Kidney glomerular epithelial cell (primary cell): ENCODE measurements at places on chromosomes 11 and 22.

- no peak for DNase-seq
Measured at GRCh38 chr11:107770551-107770951, 58.7 kb upstream of the SLN start.

- peak; percentile 58 for DNase-seq
Measured at GRCh38 chr22:32803738-32804435, 2.4 kb downstream of the TIMP3 start.

DNA sequence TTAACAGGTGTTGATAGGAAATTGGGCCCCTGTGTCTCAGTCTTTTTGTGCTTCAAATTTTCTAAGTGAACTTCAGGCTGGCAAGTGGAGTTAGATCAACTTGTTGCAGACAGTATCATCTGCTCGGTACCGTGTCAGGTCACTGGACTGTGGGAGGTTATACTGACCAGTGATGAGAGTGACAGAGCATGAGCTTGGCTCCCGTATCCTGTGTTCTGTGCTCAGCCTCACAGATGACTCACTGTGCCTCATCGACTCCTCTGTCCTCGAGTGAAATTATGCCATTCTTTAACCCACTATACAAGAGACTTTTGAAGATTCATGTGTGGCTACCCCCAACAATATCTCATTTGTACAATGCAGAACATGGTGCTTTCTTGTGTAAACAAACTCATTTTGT is 7.9 kb downstream of the GRAP2 start:
- DNase-seq = peak; percentile 20

GRCh38 chr11:110737593-110737992 is 25.4 kb upstream of the ARHGAP20 start:
- no peak for DNase-seq

GRCh38 chr11:10942620-10943019 is 84.8 kb upstream of the ZBED5 start:
- no peak for DNase-seq

DNA sequence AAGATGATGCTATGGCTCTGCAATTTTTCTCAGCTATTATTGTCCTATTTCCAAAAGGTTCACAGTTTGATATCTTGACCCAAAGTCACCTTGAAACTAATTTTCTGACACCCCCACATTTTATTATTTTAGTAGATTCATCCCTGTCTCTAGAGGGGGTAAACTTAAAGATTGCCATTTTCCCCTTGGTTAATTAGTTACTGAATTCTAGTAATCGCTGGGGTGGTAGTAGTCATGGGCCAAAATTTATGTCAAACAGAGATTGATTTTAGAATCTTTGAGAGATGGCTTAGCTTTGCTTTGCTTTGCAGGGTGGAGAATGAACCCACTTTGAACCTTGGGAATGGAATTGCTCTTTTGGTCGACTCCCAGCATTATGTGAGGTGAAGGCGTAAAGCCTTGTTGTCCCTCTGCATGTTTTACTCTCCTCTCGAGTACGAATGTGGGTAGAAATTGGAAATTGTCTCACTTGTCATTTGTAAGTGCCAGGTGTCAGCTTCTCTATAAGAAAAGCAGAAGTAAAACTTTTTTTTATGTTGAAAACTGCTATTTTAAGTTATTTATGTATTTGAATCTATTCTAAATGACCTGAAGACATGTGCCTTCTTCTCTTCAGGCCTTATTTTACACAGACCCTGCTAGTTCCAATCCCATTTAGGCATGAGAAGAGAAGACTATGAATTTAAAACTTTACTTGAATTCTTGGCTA is 42.4 kb upstream of the RCE1 start:
- no peak for DNase-seq

GRCh38 chr22:23000657-23001347 is 69.5 kb upstream of the GNAZ start:
- no peak for DNase-seq

GRCh38 chr11:131033151-131033651 is 116.9 kb upstream of the SNX19 start:
- peak; percentile 85 for DNase-seq

- DNase-seq = no peak
Measured at GRCh38 chr11:33931067-33931466, 39.2 kb upstream of the LMO2 start.

GRCh38 chr11:6427516-6427915 is 8.6 kb upstream of the APBB1 start:
- no peak for DNase-seq

DNA sequence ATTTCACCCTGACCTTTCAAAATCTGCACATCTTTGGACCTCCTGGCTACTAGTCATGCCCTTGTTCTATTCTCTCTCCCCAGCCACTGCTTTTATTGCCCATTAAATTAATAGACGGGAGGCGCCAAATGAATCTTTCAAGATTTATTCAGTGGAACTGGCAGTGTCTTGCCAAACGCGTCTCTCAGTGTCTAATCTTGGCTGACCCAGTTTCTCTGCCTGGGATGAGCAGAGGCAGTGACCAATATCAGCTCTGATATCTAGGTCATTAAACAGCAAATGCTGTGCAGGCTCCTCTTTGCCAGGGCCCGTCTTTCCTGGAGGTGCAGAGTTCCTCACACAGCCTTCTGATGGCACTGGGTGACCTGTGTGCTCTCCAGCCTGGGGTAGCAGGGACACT is 74.0 kb downstream of the TRAF6 start:
- no peak for DNase-seq

GRCh38 chr11:78156127-78156844 is 16.9 kb upstream of the ALG8 start:
- DNase-seq = no peak

GRCh38 chr11:78906566-78906965 is 331.9 kb upstream of the NARS2 start:
- DNase-seq = no peak

DNA sequence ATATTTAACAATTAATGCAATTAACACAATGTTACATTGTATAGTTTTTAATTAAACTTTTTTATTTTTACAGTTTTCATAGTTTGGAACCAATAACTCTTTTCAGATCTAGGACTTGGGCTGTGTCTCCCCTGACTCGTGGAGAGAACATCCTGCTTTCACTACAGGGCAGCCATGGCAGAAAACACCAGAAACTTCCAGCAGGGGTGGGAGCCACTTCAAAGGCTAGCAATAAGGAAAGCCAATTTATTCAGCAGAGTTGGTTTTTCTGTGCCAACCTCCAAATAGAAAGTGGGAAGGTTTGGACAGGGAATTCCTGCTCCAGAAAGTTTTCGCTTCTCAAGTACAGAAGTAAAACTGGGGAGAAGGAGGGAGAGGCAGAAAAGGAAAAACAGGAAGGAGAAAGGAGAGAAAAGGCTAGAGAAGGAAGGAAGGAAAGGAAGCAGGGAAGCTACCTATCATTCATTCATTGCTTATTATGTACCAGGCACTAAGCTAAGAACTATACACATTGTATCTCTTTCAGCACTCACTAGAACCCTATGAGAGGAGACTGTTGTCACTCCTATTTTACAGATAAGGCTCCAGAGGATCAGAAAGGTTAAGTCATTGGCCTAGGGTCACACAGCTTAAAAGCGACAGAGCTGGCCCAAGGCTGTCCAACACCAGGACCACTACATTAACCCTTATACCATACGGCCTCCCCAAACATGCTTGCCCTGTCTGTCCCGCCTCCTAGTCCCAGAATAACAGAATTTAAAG is 54.8 kb upstream of the CREB3L1 start:
- DNase-seq = no peak

- DNase-seq = no peak
Measured at GRCh38 chr11:132423266-132423665, 1052.9 kb downstream of the NTM start.

DNA sequence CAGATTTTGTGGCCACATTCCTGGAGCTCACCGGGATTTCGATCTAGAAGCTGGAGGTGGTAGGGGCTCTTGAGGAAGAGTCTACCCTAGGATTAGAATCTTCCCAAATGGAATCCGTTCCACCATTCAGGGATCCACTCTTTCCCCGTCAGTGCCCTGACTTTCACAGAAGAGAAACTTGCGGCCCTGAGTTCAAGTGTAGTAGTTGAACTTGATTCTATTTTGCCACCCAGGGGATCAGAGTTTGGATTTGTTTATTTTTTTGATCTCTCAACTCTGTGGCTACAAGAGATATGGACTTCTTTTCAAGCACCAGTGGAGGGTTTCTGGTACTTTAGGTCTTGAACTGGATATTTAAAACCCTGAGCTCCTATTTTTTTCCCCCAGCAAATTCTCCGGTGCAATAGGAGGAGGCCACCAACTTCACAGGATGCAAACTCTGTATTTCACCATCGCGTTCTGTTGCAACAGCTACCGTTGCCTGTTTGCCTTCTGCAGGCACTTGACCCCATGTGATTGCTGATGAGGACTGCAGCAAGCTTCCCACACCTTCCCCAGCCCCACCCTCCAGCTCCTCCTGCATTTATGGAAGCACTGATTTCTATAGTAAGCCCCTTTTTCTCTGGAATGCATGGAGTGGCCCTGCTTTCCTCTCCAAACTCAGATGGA is 14.8 kb upstream of the MRGPRF start:
- no peak for DNase-seq

GRCh38 chr22:19715188-19715930 is 1.1 kb downstream of the SEPTIN5 start:
- DNase-seq = no peak

- DNase-seq = no peak
Measured at GRCh38 chr22:24969560-24970301, 17.2 kb downstream of the KIAA1671 start.

DNA sequence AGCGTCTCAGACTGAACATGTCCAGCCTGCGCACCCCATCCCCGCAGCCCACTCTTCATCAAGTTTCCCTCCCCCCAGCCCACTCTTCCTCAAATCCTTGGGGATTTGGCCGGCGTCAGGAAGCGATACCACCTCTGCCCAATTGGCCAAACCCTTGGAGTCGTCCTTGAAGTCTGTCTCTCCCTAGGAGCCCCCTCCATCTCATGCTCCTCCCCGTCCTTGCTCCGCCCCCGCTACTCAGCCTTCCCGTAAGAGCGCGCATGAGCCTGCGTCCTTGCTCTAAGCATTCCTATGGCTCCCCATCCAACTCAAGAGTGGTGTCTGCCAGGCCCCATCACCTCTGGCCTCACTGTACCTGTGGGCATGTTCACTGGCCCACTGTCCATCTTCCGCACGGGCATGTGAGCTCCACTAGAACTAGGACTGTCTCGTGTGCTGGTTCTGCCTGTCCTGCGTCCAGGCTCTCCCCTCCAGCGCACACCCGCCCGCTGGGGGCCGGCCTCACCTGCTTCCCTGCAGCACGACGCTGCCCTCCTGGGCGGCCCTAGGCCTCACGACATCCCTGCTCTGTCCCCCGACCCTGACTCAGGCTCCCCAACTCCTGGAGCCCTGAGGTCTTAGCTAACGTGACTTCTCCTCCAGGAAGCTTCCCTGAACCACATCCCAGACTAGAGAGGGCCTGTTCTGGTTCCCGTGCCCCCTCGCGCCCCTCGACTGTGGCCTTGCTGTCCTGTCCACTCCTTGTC is 30.5 kb upstream of the TTLL12 start:
- DNase-seq = no peak

DNA sequence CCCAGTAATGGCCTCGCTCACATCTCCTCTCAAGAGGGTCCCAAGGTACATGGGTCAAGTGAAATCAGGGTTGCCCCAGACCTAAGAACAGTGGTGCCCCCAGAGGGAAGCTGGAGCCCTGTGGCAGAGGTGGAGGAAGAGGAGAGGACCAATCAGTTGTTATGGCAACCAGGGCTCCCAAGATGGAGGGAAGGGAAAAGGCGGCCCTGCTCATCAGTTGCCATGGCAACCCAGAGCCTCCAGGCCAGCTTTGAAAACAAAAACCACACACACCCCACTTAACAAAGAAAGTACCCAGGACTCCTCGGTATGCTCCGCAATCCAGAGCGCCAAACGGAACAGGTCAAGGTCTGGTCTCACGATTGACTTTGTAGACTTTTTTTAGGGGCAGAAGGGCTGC is 53.5 kb upstream of the SLC35C1 start:
- no peak for DNase-seq

GRCh38 chr11:35721651-35722282 is 59.2 kb downstream of the TRIM44 start:
- no peak for DNase-seq

DNA sequence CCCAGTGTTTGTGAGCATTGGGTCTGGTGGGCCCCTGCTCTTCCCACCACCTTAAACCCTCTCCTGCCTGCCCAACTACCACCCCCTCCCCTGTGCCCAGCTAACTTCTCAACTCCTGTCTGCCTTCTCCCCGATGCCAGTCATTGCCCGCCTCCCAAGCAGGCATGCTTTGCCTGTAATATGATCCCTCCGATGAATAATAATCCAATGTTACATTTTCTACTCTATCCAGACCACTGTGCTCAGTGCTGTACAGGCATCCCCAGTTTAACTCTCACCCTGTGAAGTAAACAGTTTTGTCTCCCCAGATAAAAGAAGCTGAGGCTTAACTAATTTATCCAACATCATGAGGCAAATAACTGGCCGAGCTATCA is 35.5 kb upstream of the OLFML1 start:
- no peak for DNase-seq

DNA sequence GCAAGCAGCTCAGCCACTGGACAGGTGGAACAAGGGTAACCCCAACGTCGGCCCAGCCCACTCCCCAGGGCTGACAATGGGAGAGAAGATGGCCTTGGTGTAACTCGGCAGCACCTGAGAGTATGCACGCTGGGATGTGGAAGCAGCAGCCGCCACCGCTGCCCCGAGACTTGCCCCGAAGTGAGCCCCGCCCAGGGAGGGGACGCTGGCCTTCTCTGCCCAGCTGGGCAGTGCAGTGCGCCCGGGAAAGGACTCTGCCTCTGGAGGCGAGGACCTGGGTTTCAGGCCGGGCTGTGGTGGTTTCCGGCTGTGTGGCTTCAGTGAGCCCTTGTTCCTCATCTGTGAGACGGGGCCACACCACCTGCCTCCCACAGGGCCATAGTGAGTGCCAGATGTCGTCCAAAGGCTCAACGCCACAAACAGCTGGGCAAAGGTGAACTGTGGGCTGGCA is 8.6 kb upstream of the POLDIP3 start:
- no peak for DNase-seq

DNA sequence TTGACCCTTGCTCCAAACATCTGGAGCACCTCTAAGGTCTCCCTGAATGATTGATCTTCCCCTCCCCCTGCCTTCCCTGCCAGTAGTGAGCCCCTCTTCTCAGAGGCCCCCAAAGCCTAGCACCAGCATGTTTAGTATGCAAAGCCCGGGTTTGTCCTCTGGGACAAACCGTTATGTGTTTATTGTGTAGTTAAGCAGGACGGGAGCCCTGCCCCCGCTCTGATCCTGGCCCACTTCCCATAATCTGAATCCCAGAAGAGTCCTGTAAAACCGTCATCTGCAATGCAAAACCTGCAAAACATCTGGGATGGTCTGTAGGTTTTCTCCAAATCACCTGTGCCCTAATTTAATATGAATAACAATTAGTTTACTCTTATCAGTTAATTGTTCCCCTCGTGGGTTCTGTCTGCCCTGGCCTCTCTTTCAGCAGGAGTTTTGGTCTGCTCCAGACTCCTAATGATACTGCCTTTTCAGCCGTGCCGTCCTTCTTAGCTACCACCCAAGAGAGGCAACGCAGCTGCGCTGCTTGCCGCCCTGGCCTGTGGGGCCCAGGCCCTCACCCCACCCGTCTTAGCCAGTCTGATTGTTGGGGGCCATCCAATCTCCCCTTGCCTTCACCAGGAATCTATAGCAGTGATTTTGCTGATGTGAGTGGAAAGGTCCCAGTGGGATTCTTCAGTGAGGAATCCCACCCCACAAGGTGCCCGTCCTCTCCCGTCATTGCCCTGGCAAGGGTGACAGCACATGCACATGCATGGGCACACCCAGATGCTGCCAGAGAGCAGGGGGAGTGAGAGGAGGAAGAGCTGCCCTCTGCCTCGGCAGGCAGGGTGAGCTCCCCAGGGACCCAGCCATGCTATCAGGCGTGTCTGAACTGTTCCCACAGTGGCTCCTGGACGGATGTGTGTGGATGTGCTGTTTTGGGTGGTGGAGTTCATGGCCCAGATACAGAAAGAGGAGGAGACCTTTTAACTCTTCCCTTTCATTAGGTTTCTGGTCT is 3.0 kb upstream of the B3GAT1 start:
- DNase-seq = no peak
